ENCODE measurements at places on chromosomes 12 and 14.

GRCh38 chr14:58563978-58564377 lies 73.8 kb upstream of the DACT1 start:
- DNase-seq: no peak

- DNase-seq: no peak
Observed at GRCh38 chr12:6205144-6205539, 4.9 kb downstream of the CD9 start.

DNA sequence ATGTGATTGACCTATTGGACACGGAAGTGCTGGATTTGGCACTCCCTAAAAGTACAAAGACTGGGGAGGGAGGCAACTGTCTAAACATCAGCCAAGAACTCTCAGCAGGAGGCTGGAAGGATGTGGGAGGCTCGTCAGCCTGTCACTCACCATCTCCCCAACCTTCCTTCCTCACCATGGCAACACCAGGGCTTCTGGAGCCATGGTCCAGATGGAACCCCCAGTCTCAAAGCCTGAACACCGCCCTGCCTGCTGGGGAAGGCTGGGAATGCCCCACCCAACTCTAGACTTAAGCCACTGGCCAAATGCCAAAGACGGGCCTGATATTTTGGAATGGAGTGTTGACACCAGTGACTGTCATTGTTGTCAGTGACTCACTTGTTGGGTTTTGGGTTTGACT lies 55.3 kb downstream of the GALNT16 start:
- DNase-seq: no peak

- peak; percentile 92 for DNase-seq
Observed at GRCh38 chr12:26884765-26885576, 52.0 kb upstream of the ITPR2 start.

DNA sequence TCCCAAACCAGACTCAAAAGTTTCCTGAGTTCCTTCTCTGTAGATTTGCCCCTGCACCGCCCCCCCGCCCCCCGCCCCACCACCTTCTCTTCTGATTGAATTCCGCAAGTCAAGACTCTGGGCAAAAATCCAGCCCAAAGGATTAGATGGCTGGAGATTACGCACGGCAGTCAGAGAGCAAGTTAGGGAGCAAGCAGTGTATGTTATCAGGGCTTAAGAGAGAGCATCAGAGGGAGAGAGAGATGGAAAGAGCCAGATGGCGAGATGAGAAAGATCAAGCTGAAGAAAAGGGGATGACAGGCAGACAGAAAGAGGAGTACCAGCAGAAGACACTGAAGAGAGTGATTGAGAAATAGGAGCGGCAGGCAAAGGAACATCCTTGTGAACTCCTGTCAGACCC lies 13.9 kb upstream of the ANKRD33 start:
- DNase-seq: no peak

GRCh38 chr12:89081719-89082369 lies 270.5 kb downstream of the DUSP6 start:
- DNase-seq: no peak
